ENCODE measurements at places on chromosomes 5 and 9.

GRCh38 chr9:130026583-130027340, 16.2 kb downstream of the FNBP1 start:
- no peak for DNase-seq

DNA sequence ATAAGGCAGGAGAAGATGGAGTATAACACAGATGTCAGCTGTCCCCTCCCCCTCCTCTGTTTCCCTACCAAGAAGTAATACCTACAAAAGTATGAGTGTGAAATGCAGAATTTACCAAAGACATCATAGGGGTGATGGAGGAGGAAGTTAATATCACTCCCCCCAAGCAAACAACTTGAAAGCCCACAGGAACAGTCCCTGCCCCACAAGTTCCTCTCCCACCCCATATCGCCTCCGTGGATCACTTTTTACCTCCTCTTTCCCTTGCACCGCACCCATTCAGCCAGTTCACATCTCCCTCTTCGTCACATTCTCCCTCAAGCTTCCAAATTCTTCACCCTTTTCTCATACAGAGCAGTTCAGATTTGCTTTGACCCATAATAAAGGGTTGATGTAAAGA, 7.0 kb upstream of the SIL1 start:
- DNase-seq: no peak

GRCh38 chr9:133968428-133968827, 23.7 kb downstream of the VAV2 start:
- no peak for DNase-seq

DNA sequence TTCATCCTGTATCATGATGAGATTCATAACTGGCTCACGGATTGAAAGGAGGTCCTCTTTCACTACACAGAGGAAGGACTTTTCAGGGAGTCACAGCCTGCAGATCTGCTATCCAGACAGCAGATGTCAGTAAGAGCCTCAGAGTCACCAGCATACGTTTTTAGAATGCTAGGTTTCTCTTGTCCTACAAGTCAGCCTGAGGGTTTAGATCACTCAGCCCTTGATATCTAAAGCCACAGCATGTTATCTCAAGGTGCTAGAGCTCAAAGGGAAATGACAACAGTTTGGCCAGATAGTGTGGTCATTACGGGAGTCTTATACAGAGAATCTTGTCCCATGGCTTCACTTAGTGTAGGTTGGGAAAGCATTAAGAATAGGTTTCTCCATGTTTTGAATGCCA, 30.9 kb upstream of the SLC46A2 start:
- peak; percentile 29 for DNase-seq

- DNase-seq: no peak
Measured at GRCh38 chr9:76571743-76572146, 112.8 kb downstream of the GCNT1 start.

DNA sequence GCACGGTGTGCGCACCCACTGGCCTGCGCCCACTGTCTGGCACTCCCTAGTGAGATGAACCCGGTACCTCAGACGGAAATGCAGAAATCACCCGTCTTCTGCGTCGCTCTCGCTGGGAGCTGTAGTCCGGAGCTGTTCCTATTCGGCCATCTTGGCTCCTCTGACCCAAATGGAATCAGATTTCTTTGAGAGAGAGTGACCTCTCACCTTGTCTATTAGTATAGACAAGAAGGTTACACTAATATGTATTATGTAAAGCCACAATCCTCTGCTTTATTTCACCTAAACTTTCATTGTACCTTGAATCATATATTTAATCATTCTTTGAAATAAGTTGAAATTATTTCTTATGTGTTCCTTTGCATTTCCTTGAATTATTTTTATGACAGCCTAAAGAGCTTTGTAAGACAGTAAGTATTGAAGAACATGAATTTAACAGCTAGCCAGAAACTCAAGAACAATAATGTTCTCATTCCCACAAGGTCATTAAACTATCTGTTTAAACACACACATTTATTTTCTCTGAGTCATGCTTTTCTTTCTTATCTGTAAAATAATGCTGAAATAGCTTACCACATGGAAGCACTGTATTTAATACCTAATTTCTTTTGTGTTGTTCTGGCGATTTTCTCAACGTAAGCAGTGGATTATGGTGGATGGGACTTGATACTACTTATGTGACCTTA, 91.8 kb upstream of the DMRTA1 start:
- DNase-seq: no peak

GRCh38 chr5:115455301-115455707, 89.3 kb downstream of the FEM1C start:
- DNase-seq: no peak

- DNase-seq: no peak
Measured at GRCh38 chr5:111227226-111227782, 3.1 kb downstream of the CAMK4 start.

DNA sequence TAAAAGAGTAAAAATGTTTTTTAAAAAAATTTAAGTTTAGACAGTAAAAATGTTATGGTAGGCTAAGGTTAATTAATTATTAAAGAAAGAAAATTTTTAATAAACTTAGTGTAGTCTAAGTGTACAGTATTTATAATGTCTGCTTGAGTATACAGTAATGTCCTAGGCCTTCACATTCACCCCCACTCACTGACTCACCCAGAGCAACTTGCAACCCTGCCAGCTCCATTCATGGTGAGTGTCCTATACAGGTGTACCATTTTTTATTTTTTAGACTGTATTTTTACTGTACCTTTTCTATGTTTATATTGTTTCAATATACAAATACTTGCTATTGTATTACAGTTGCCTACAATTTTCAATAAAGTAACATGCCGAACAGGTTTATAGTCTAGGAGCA, 234.1 kb downstream of the AUH start:
- no peak for DNase-seq

- DNase-seq: no peak
Measured at GRCh38 chr5:55897905-55898304, 46.7 kb downstream of the IL31RA start.

- no peak for DNase-seq
Measured at GRCh38 chr9:132744881-132745755, 74.9 kb downstream of the GTF3C4 start.

GRCh38 chr5:35880156-35880555, 23.5 kb downstream of the IL7R start:
- no peak for DNase-seq

GRCh38 chr9:73152543-73152844, 829 bp downstream of the ANXA1 start:
- no peak for DNase-seq

DNA sequence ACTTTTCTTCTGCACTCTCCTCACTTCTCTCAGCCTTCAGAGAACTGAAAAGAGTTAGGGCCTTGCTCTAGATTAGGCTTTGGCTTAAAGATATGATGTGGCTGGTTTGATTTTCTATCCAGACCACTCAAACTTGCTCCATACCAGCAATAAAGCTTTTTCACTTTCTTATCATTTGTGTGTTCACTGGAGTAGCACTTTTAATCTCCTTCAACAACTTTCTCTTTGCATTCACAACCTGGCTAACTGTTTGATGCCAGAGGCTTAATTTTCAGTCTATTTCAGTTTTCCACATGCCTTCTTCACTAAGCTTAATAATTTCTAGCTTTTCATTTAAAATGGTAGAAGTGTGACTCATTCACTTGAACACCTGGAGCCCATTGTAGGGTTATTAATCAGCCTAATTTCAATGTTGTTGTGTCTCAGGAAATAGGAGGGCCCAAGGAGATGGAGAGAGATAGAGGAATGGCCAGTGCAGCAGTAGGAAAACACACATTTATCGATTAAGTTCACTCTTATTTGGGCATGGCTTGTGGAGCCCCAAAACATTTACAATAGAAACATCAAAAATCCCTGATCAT, 5.9 kb downstream of the ATPSCKMT start:
- DNase-seq: no peak

GRCh38 chr9:116987721-116988485, 300.8 kb downstream of the TRIM32 start:
- DNase-seq: no peak

- peak; percentile 17 for DNase-seq
Measured at GRCh38 chr5:156824800-156825199, 25.3 kb upstream of the PPP1R2B start.

GRCh38 chr5:52947851-52948250, 41.3 kb upstream of the ITGA2 start:
- no peak for DNase-seq

GRCh38 chr5:50559955-50560354, 106.5 kb upstream of the PARP8 start:
- DNase-seq: no peak

- no peak for DNase-seq
Measured at GRCh38 chr9:88005240-88005639, 30.9 kb upstream of the CDK20 start.

DNA sequence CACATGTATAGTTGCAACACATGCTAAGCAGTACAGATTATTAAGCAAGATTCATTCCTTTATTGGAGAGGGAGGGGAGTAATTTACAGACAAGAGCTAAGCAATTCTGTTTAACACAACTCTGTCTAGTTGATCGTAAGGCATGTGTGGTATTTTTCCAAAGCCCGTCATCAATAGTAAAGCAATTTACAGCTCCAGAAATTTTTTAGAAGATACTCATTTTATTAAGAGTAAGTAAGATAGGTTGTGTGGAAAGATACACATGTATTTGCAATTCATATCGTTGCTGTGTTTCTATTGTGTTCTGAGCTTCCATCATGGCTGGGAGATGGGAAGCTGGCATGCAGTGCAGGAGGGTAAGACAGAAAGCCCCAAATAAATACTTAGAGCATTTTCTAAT, 289.2 kb upstream of the TMEM161B start:
- no peak for DNase-seq

DNA sequence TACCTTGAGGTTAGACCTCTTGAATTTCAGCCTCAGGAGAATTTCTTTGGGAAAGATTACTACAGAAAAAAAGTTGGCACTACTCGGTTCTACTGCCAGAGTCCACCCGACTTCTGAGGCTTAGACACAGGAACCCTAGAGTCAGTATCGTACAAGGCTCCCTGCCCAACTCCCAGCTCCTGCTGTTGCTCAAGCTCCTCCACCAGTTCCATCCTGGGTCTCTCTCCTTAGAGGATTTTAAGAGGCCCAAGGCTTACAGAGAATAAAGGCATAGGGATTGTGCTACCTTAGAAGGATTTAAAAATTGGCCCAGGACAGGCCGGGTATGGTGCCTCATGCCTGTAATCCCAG, 29.0 kb upstream of the SSBP2 start:
- no peak for DNase-seq

DNA sequence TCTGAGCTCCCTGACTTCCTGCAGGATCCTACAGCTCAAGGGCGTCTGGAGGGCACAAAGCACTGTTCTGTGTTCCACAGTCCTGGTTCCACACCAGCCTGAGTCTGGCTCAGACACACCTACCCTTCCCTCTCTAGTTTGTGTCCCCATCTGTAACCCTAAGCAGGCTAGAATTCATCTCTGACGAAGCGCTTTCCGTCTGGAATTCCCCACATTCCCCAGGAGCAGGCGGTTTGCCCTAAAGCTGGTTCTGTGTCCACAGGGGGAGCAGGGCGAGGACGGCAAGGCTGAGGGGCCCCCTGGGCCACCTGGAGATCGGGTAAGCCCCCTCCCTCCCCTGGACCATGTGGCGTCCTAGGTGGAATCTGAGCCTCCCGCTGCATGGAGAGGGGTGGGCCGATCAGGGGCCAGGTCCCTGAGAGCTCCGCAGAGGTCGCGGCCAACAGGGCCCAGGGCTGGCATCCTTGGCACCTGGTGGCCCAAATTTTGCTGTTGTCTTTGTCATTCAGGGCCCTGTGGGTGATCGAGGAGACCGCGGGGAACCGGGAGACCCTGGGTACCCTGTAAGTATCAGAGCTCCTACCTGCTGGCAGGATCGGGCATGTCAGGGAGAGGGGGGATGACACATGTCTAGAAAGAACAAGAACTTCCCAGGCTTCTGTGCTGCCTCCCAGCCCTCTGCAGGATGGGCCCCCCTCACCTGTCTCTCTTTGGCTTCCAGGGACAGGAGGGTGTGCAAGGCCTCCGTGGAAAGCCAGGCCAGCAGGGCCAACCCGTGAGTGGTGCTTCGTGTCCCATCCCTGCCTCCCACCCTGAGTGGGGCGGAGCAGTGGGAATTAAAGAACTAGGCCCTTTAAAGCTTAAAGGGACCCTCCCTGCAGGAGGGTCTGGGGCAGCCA, 34.5 kb upstream of the ORM1 start:
- DNase-seq: no peak

DNA sequence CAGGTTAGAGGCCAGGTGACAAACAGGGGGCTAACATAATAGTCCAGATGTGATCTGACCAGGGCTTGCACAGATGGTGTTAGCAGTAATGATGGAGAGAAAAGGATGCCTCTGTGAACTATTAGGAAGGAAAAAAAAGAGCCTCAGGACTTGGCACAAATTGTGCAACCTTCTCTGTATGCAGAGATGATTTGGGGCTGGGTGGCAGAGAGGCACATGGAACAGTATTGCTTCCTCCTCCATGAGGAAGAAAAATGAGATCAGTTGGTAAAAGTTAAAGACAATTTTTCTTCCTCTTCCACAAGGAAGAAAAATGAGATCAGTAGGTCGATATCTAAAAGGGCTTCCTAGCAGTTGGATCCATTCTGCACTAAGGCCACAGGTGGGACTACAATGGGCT, 13.9 kb upstream of the ANXA6 start:
- no peak for DNase-seq

DNA sequence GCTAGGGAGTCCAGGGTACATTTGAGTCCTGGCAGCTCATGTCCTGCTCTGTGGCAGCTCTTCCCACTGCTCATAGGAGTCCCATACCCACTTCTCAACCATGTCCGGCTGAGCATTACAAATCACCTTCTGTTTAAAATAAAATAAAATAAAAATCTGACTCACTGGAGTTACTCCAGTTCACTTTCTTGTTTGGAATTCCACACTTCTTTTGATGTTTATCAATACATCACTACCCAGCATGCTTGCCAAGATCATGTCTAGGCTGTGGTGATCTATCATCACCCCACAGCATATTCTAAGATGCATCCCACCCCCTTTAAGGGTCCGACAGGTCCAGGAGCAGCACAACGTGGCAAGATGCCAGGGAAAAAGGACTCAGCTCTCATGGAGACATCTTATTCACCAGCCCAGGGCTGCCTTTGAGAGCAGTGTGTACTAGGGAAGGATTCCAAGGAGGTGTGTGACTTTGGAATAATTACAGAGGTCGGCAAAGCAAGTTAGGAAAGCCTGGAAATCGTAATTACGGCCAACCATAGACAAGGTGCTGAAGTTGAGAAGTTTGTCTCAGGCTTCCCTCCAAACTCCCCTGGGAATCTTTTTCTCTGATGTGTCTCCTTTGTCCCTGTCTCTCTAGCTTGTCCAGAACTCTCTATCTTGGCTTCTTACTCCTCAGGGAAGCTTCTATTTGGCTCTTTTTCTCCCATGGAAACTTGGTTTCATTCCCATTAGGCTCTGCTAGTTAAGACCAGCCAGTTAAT, 111.4 kb upstream of the SLC1A3 start:
- DNase-seq: no peak

- DNase-seq: no peak
Measured at GRCh38 chr9:77649109-77649812, 1.1 kb upstream of the GNA14 start.

GRCh38 chr9:36158122-36158521, 11.1 kb upstream of the CCIN start:
- DNase-seq: no peak

Measured in SHP77 (cell line).